ENCODE measurements at places on chromosomes 16 and 17.

DNA sequence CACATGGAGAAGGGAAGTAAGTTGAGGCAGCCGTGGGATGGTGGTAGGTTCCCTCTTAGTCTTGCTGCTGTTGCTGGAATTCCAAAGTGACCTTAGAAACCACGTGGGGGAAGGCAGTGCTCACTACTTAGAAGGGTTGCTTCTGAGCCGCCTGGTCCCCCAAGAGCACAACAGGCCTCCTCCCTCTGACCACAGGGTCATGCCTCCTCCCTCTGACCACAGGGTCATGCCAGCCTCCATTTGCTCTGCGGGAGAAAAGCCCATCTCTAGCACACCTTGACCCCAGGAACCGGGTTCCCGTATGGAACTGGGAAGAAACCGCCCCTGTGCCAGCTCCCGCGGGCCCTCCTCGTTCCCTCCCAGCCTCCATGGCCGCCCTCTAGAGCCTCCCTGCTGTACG is 13.4 kb upstream of the ZFPM1 start:
- no peak for DNase-seq

- DNase-seq, result no peak
Measured at GRCh38 chr16:19170043-19170655, 2.1 kb downstream of the SYT17 start.

- DNase-seq, result no peak
Measured at GRCh38 chr16:30443631-30444030, 2.0 kb downstream of the SEPHS2 start.

DNA sequence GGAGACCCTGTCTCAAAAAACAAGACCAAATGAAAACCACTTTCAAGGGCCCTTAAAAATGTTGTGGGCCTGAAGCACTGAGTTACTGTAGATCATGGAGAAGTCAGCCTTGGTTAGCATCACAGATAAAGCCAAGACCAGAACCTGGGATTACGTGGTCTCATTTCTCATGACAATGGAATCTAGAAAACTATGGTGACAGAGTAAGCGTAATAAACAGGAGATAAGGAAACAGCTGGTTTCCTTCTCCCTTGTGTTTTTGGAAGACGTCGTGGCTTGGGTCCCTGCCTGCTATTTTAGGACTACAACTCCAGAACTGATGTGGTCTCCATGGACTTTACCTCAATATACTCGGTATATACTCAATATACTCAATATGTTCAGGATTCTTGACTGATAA is 180.7 kb upstream of the ZFHX3 start:
- DNase-seq, result no peak

- no peak for DNase-seq
Measured at GRCh38 chr17:48894886-48895285, 2.3 kb downstream of the ATP5MC1 start.

DNA sequence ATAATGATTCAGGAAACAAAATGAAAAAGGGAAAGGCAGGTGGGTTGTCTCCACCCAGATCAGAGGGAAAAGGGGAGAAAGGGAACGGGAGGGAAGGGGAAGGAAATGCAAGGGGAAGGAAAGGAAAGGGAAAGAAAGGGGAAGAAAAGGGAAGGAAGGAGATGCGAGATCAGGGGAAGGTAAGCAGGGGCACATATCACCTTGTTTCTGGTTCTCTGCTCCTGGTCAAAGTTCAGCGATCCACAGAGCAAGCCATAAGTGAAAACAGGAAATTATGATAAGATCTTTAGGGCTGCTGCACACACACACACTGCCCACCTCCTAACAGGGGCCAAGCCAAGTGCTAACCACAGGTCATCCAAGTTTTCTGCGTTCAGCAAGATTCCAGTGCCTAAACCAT is 37.5 kb upstream of the GRIN2A start:
- DNase-seq, result no peak

- no peak for DNase-seq
Measured at GRCh38 chr16:18797746-18798145, 3.6 kb downstream of the ARL6IP1 start.

DNA sequence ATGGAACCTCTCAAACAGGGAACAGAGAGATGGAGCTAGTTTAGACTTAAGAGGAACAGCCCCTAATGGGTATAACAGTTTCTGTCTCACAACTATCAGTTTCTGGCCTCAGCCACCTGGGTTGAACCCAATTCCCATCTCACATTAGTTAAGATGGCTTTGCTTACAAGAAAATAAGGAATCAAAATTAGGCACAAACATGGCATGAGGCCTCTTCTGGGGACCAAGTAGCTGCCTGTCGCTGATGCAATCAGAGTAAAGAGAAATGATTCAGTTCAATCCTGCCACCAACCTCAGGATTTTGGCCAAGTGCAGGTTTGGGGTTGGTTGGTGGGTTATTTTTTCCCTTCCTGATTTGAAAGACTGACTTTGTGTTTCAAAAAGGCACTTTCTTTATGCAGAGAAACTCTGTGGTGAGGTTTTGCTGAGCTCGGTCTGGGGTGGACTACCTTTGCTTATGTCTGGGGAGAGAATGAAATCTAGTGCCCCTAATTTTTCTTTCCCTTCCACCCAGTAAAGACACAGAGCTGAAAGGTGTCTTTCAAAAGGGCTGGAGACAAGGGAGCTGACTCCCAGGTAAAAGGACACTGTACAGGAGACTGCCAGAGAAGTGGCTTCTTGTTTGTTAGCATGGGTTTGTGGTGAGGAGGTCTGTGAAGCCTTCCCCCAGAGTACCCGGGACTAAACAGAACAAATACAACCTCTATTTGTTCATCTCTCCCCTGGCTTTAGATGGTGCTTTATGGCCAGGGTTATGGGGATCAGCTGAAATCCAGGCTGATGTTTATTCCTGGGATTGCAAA is 44.8 kb upstream of the NFAT5 start:
- DNase-seq, result peak; percentile 78

DNA sequence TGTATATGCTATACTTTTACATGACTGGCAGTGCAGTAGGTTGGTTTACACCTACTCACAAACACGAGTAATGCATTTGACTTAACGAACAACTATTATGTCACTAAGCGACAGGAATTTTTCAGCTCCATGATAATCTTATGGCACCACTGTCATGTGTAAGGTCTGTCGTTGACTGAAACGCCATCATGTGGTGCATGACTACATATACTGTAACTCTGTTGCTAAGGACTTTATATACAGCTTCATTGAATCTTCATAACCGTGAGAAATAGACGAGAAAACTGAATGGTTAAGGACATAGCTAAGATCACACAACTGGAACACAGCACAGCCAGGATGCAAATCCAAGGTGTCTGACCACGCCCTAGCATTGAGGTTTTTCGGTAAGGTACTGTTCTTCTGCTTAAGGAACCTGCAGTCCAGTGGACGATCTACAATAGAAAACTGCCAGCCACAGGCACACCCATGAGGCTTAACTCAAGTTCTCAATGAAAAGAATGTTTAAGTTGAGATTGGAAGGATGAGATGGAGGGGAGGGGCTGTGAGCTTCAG is 3.3 kb downstream of the CFAP20 start:
- no peak for DNase-seq

- no peak for DNase-seq
Measured at GRCh38 chr16:64507240-64508024, 614.4 kb downstream of the CDH11 start.

GRCh38 chr16:85193115-85193493 is 80.8 kb upstream of the CIBAR2 start:
- DNase-seq, result no peak

- DNase-seq, result no peak
Measured at GRCh38 chr16:87388818-87389134, 3.4 kb upstream of the MAP1LC3B start.

GRCh38 chr16:73390936-73391335 is 343.0 kb upstream of the ZFHX3 start:
- no peak for DNase-seq

- no peak for DNase-seq
Measured at GRCh38 chr17:10276436-10276835, 78.0 kb upstream of the GAS7 start.

- no peak for DNase-seq
Measured at GRCh38 chr16:81992859-81993258, 18.4 kb downstream of the SDR42E1 start.

DNA sequence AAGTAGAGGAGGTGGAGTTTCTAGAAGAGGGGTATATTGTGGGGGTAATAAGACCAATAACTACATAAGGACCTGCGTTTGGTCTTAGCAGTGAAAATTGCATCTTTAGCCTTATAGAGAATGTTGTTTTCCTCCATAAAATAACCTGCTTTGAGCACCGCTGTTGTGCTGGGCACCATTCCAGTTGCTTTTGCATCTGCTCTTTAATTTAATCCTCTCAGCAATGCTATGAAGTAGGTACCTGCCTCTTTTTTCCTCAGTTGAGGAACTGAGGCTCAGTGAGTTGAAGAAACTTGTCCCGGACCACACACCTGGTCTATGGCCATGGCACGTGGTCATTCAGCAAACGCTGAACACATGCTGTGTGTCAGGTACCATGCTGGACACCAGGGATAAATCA is 238.1 kb downstream of the MSI2 start:
- no peak for DNase-seq

DNA sequence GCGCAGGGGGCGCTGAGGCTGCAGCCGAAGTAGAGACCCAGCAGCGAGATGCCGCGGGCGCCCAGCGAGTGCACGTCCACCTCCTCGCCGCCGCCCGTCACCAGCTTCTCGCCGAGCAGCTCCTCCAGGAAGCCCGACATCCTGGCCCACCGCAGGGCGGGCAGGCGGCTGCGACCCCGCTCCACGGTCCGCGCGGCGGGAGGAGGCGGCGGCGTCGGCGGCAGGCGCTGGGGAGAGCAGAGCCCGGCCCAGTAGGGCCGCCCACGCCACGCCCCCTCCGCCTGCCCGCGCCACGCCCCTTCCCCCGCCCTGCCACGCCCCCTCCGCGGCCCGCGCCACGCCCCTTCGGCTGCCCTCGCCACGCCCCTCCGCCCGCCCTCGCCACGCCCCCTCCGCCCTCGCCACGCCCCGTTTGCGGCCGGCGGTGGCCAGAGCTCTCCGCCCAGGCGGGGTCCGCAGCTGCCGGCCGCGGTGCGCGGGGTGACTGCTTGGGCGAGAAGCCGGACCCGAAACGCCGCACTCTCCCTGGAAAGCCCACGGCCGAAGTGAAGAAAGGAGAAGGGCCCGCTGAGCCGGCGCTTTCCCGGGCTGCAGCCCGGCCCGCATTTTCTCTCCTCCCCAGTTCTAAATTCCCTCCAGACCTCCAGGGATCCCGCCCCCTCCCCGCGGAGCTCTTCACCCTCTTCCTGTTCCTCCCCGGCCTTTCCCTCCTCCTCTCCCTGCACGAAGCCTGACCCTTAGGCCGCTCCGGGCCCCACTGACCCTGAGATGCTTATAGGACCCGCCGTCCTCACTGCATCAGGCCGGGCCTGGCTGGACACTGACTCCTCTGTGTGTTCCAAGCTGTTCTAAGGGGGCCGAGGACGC is at the start of gene NXN:
Gene NXN, minus strand, starts transcription at position 238 of the 867 bp plus-strand sequence.
- peak; percentile 90 for DNase-seq

DNA sequence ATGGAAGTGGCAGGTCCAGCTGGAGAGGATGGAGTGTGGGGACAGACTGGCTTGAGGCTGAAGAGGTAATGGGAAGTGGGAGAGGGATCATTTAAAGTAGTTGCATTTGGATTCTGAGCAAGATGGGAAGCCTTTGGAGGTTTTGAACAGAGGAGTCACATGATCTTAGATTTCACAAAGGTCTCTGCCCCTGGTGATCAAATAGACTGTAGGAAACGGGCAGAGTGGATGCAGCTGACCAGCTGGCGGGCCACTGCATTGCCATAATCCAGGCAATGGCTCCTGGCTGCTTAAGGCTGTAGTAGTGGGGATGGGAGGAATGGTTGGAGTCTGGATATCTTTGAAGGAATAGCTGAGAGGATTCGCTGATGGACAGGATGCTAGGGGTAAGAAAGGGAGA is 81.5 kb downstream of the SLC6A2 start:
- no peak for DNase-seq

- no peak for DNase-seq
Measured at GRCh38 chr17:42441371-42442195, 17.1 kb upstream of the ATP6V0A1 start.

GRCh38 chr17:77782201-77782600 is 176.3 kb upstream of the TNRC6C start:
- peak; percentile 31 for DNase-seq

DNA sequence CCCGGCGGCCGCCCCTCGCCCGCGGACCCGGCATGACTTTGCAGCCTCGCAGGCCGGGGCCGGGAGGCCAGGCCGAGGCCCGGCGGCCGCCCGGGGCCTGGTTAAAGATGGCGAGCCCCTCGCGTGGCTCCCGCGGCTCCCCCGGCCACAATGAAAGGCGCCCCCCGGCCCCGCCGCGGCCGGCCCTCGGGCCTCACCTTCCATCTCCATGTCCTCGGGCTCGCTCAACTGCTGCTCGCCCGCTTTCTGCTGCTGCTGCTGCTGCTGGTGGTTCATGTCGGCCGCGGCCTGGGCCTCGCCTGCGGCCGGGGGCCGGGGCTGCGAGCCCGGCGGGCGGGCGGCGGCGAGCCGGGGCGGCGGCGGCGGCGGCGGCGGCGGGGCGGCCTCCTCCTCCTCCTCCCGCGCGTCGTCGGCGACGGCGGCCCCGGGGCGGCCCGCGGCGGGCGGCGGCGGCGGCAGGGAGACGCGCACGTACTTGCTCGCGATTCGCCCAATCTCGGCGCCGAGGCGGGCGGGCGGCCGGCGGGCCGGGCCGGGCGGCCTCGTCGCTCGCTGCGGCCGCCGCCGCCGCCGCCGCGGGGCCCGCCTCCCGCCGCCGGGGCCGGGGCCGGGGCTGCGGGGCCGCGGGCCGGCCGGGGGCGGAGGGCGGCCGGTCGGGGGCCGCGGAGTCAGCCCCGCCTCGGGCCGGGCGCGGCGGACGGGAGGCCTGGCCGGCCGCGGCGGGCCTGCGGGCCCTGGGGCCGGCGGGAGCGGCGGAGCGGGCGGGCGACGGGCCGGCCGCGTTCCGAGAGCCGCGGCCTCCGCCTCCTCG is 491 bp downstream of the USP7 start:
- DNase-seq, result no peak

GRCh38 chr17:63644846-63645245 is 22.6 kb downstream of the MAP3K3 start:
- no peak for DNase-seq

GRCh38 chr17:64336760-64337413 is 53.8 kb downstream of the PECAM1 start:
- no peak for DNase-seq

GRCh38 chr17:47701608-47702007 is 7.6 kb downstream of the TBKBP1 start:
- DNase-seq, result no peak

- DNase-seq, result peak; percentile 52
Measured at GRCh38 chr17:77501101-77501566, 360.4 kb downstream of the SEC14L1 start.

DNA sequence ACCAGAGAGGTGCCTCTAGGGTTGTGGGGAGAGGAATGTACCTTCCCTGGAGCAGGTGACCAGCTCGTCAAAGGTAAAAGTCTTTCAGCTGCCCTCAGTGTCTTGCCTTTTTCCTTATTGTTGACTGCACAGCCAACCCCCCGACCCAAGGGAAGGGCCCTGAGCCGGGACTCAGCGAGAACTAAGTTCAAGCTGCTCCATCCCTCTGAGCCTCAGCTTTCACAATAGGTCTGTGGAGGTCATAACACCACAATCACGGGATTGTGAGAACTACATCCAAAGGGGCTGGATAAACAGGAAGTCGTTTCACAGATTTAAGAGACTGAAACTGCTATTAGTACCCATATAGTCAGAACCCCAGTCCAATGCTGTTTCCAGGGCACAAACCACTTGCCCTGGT is 2.6 kb upstream of the KRT36 start:
- DNase-seq, result no peak
